ENCODE measurements at places on chromosomes 7 and 10. TPM values are rescaled to one million over a fixed set of nuclear protein-coding genes. Genes with fewer than 3 reads are reported as not detected.

The CPA2 gene
- 0.17 TPM for total RNA-seq

The LMOD2 gene
- not detected for total RNA-seq

The MALRD1 gene
- not detected for total RNA-seq

The ING3 gene
- total RNA-seq: 18.8 TPM

The TMEM243 gene
- 47.9 TPM for total RNA-seq

The CDH23 gene
- not detected for total RNA-seq

The MACC1 gene
- total RNA-seq: 0.15 TPM

The ADK gene
- total RNA-seq: 72.7 TPM

The ASIC3 gene
- 0.20 TPM for total RNA-seq

The STEAP4 gene
- total RNA-seq: 0.02 TPM

The ANKMY2 gene
- 39.2 TPM for total RNA-seq

The MPP7 gene
- 0.94 TPM for total RNA-seq

The AKR1B15 gene
- 0.57 TPM for total RNA-seq

GRCh38 chr7:105218215-105218614 lies 170.5 kb downstream of the SRPK2 start:
- DNase-seq: peak; percentile 60

- DNase-seq: peak; percentile 83
These were observed 14.6 kb upstream of the FZD1 start for GRCh38 chr7:91249506-91250233.

- DNase-seq: no peak
These were observed 388 bp downstream of the CNOT4 start for GRCh38 chr7:135509589-135509838.

DNA sequence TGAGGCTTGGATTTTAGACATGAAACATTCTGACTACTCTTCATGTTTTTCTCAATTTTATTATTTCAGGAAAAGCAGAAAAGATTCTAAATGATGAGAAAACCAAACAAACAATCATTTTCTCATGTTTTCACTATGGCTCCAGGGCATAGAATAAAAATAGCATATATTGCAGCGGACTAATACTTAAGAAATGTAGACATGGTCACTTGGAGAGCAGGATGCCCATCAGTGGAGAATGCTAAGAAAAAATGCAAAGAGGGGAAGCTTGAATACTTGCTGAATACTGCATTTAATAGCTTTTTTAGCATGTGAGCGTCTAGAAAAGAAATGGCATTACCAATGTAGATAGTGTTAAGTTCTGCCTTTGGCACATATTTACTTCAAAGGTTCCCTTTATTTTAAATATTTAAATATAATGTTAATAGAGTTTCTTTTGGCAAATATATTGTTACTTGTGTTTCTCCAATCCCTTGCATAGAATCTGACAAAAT lies 107.9 kb downstream of the PPP1R17 start:
- no peak for DNase-seq

DNA sequence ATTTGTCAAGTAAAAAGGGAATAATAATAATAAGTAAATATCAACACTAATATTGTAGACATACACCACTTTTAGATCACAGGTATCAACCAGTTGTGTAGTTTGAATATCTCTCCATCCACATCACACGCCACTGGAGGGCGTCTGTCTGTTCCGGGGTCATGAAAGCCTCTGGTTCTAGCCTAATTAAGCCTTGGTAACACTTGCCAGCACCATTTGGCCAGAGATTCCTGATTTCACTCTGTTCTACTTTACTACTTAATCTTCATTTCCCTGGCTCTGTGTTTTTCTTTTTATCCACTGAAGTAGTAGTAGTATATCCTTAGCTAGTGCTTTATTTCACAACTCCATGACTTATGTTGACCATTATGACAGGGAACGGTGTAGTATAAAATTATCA lies 285.6 kb upstream of the POM121L12 start:
- DNase-seq: no peak

GRCh38 chr7:27182285-27182841 lies 2.7 kb downstream of the HOXA11 start:
- no peak for DNase-seq

- no peak for DNase-seq
These were observed 107.8 kb downstream of the ADARB2 start for GRCh38 chr10:1629326-1630198.

DNA sequence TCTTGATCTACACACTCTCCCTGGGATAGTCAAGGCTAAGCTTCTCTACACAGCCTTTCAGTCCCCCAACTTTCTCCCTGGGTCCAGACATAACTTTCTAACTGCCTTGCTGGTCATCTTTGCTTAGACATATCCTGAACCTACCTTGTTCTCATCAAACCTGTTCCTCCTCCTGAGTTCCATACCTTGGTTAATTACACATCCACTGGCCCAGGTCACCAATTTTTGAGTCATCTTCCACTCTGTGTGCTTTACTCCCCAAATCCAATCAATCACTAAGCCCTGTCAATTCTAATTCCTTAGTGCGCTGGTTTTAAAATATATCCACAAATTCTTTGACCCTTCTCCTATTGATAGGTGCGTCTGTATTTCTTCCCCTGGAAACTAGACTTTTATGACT lies 107.0 kb downstream of the EVX1 start:
- DNase-seq: no peak

GRCh38 chr7:45055016-45055415 lies 33.8 kb downstream of the NACAD start:
- peak; percentile 55 for DNase-seq

GRCh38 chr10:57320416-57320815 lies 947.3 kb downstream of the IPMK start:
- no peak for DNase-seq

DNA sequence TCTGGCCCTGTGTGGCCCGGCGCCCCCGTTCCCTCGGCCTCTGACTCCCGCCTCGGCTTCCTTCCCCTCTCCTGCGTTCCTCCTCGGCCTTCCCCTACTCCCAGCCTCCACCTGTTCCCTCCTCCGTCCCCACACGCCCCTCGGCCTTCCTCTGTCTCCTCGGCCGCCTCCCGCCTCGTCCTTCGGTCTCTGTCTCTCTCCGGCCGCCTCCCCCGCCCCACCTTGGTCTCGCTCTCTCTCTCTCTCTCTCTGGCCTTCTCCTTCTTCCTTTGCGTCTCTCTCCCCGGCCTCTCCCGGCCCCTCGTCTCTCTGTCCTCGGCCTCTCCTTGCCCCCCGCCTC lies 588 bp downstream of the GET4 start:
- peak; percentile 48 for DNase-seq

DNA sequence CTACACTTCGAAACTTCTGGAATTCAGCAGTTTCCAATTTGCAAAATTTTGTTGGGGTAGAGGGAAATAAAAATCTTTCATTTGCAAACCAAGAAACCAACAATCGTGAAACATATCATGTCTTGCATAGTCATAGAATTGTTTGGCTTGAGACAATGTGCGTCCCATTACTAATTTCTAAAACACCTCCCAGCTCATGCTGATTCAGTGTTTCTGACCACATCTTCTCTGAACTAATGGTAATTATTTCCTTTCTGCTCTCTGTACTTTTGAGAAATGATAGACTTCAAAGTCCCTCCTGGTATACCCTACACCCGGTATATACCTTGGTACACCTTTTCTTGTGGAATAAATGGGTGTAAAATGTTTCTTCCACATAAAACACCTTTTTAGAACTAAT lies 41.8 kb upstream of the TSPAN13 start:
- peak; percentile 78 for DNase-seq

DNA sequence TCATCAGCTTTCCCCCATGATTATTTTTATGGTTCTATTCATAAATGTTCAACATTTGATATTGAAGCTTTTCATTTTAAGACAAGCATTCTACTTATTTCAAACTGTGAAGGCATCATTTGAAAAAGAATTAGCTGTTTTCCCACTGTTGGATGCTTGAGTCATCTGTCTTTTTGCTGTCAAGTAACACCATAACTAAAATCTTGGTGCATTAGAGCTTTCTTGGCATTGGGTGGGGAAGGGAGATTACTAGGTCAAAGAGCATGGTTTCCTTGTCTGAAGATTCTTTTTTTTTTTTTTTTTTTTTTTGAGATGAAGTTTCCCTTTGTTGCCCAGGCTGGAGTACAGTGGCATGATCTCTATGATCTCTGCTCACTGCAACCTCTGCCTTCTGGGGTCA lies 68.5 kb downstream of the CTBP2 start:
- no peak for DNase-seq

DNA sequence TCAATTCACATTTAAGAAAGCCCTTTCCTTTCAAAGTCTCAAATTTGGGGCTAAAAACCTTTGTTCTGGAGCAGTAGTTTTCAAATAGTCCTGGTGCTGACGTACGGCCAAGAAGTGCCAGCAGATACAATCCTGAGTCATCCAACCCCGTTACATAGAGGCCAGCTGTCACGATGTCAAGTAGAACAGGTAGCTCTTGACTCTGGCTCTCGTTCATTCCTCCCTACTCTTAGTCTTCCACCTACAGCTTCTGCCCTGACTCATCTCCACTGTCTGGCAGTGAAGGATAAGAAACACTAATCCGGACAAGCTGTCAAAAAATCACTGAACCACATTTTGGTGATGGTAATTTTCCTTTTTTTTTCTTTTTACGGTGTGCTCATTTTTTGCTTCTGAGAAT lies 132.4 kb upstream of the PTN start:
- peak; percentile 48 for DNase-seq

- no peak for DNase-seq
These were observed 768.8 kb downstream of the GRM8 start for GRCh38 chr7:126483972-126484371.

DNA sequence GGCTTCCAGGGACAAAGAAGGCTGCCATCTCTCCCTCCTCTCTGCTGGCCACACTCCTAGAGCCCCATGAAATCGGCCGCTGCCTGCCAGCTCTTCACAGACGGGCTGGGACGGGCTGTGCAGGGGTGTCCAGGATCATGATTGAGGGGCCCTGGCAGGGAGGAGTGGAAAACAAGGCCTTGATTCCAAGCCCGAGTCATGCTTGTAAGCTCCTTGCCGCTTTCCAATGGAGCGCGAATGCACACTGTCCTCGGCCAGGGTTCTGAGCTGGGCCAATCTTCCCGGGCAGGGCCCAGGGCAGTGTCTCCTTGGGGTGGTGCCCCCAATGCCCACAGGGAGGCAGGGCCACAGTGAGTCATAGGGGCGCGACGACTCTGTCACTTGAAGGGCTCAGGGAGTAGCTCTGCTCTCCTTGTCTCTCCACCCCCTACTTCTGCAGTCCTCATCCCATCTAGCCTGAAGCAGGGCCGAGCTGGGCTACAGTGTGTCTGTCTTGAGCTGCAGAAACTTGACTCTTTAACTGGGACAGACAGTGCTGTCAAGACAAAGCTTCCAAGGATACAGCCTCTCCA lies 186.2 kb upstream of the SVIL start:
- no peak for DNase-seq

DNA sequence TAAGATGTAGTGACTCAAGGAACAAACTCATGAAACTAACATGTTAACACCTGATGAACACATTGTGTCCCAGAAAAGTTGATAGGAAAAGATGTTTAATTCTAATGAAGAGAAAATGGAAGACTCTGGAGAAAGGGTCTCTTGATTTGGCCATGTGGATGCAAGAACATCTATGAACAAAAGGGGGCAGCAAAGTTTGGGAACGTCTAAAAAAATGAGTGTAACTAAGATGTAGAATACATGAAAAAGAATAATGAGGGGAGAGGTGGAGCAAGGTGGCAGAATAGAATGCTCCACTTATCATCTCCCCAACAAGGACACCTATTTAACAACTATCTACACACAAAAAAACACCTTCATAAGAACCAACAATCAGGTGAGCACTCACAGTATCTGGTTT lies 805.1 kb downstream of the TNS3 start:
- peak; percentile 47 for DNase-seq

DNA sequence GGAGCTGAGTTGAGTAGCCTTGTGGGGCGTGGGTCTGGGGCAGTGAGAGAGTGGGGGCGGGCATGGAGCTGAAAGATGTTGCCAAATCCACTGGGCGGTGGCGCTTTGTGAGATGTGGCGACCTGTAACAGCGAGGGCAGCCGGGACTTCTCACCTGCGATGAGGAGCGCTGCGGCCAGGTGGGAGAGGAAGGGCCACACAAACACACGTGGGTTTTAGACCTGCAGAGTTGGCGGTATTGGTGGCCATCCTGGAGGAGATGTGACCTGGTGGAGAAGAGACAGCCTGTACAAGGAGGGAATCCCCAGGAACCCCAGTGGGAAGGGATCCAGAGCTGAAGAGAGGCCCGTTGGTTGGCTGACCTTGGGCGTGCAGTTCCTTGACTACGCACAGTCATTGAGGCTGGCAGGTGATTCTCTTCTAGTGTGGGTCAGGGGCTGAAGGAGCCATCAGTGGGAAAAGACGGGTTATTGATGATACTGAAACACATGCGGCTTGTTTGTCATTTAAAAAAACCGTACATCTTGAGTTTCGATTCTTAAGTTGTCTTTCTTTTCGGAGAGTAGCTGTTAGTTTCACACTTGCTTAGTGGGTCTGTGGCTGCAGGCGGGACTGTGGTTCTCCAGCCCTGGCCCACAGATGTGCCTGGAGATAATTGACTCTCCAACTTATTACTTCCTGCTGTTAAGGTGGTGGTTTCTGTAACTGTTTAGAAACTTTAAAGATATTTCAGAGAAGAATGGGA lies 2.4 kb downstream of the CHST12 start:
- DNase-seq: no peak

- peak; percentile 51 for DNase-seq
These were observed 117.9 kb upstream of the KLF6 start for GRCh38 chr10:3902809-3903410.

- DNase-seq: no peak
These were observed 3.7 kb downstream of the PDZD7 start for GRCh38 chr10:101027106-101027720.
